ENCODE measurements at places on chromosomes 4 and X. TPM values are rescaled to one million over a fixed set of nuclear protein-coding genes. Genes with fewer than 3 reads are reported as not detected.

PPEF1 gene
- total RNA-seq = not detected

PDCL2 gene
- not detected for total RNA-seq

BANK1 gene
- total RNA-seq = 0.15 TPM

ARHGAP36 gene
- total RNA-seq = not detected

CABS1 gene
- not detected for total RNA-seq

Data from bronchus fibroblast of lung (primary cell).